IMR-90 (cell line): ENCODE measurements at places on chromosomes 6 and 20. TPM values are rescaled to one million over a fixed set of nuclear protein-coding genes. Genes with fewer than 3 reads are reported as not detected.
A peak's percentile ranks its signal among the peaks of the same experiment; 100 is the strongest.

- DNase-seq, result no peak
Observed at GRCh38 chr6:108119769-108120141, 45.2 kb upstream of the OSTM1 start.

DNA sequence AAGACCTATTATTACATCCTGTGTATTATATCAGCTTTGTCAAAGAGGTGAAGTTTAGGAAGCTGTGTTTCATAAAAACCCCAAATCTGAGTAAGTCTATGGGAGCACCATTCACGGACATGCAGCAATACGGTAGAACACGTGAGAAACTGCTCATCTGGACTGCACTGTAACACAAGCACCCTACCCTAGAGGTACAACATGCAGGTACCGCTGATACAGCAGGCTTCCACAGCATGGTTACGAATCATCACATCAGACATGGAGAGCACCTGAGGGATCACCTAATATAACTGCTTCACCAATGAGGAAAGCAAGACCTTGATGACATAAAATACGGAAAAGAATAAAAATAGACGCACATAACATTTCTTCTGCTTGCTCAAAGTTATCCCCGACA is 96.7 kb downstream of the GMDS start:
- no peak for DNase-seq

DNA sequence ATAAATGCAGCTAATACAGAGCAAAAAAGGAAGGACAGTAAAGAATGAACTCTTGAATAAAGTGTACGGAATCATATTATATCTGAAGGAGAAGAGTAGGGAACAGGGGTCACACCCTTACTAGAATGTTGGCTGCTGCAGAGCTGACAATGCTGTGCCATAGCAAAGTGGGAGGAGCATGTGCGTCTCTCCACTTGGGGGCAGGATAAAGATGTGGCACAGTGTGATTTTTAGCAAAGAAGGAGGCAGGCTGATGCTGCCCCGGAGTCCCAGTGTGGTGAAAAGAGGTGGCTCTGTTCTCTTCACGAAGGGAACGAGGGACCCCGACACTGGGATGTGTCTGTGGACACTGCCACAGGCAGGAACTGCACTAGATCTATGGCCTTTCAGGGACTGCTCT is 67.5 kb downstream of the INSM1 start:
- DNase-seq, result no peak

GRCh38 chr6:26003102-26003694 is 40.6 kb downstream of the TRIM38 start:
- peak; percentile 56 for DNase-seq

- no peak for DNase-seq
Observed at GRCh38 chr6:119610754-119611153, 261.2 kb upstream of the MAN1A1 start.

Gene TP53TG5
- total RNA-seq, result not detected in 2 replicates

Gene SKIC2
- 30.6 and 34.7 TPM in 2 replicates for total RNA-seq
